ENCODE measurements at places on chromosomes 7 and 10. TPM values are rescaled to one million over a fixed set of nuclear protein-coding genes. Genes with fewer than 3 reads are reported as not detected.

DNA sequence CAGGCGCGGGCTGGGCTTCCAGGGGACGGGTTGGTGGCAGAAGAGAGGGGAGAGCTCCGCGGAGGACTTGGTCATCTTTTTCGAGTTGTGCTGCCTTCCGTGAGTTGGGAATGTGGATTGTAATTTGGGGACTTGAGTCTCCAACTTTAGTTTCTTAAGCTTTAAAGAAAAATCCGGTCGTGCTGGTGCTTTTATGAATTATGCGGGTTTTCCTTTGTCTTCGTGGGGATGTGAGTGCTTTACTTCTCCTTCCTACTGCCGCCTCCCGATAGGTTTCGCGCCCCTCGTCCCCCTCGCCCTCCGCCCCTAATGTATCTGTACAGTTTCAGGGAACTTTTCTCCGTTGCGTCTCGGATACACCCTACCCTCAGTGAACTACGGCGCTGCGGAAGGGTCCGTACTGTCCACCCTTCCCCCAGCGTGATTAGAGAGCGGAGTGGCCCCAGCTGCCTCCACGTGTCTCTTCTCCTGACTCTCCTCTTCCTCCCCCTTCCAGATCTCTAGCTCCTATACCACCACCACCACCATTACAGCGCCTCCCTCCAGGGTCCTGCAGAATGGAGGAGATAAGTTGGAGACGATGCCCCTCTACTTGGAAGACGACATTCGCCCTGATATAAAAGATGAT lies 649 bp downstream of the SCD start:
- peaks cover 54% of the 10 kb centered on the region for H3K36me3 ChIP-seq
- no peaks in the 10 kb centered on the region for H3K27me3 ChIP-seq
- peak overlapping the region; percentile 98 for H3K4me3 ChIP-seq
- H3K4me1 ChIP-seq: peaks cover 61% of the 10 kb centered on the region
- H3K27ac ChIP-seq: peak overlapping the region; percentile 83

DNA sequence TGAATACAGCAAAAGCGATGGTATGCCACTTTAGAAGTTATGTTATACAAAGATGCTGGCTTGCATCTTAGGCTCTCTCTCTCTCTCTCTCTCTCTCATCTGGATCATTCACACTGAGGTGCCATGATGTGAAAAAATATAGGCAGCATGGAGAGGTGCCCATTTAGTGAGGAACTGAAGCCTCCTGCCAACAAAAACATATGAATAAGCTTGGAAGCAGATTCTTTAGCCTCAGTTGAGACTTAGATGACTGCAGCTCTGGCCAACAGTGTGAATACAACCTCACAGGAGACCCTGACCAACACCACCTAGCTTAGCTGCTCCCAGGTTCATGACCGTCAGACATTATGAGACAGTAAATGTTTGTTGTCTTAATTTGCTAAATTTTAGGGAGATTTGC lies 560.1 kb upstream of the LRRTM3 start:
- no peak for DNase-seq
- no peaks in the 10 kb centered on the region for H3K36me3 ChIP-seq
- H3K4me1 ChIP-seq: no peaks in the 10 kb centered on the region
- no peak overlapping the region for H3K4me3 ChIP-seq
- H3K27me3 ChIP-seq: no peaks in the 10 kb centered on the region

The DNAJB6 gene
- total RNA-seq: 85.6 TPM

DNA sequence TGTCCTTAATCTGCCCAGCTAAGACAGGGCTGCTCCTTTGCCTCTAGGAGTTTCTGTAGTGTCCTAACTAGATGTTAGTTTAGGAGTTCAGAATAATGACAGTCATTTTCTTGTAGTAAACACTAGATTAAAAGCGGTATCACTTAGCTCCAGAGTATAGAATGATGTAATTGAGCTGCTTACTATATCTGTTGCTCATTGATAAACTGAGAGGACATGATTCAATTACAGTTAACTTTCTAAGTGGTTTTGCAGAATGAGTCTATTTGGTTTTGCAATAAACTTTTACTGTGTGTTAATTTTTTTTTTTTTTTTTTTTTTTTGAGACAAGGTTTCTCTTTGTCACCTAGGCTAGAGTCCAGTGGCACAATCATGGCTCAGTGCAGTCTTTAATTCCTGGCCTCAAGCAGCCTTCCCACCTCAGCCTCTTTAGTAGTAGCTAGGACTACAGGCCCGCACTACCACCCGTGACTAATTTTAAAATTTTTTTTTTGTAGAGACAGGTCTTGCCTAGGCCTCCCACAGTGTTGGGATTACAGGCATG lies 1.8 kb downstream of the STMP1 start:
- H3K27me3 ChIP-seq: no peaks in the 10 kb centered on the region
- no peak for DNase-seq
- H3K27ac ChIP-seq: no peak overlapping the region
- peak overlapping the region; percentile 90 for H3K4me3 ChIP-seq
- H3K4me1 ChIP-seq: peaks cover 37% of the 10 kb centered on the region

- no peaks in the 10 kb centered on the region for H3K4me1 ChIP-seq
- DNase-seq: no peak
- no peak overlapping the region for H3K27ac ChIP-seq
- H3K27me3 ChIP-seq: no peaks in the 10 kb centered on the region
- no peaks in the 10 kb centered on the region for H3K36me3 ChIP-seq
Observed at GRCh38 chr10:53395449-53395848, 622.9 kb upstream of the MBL2 start.

DNA sequence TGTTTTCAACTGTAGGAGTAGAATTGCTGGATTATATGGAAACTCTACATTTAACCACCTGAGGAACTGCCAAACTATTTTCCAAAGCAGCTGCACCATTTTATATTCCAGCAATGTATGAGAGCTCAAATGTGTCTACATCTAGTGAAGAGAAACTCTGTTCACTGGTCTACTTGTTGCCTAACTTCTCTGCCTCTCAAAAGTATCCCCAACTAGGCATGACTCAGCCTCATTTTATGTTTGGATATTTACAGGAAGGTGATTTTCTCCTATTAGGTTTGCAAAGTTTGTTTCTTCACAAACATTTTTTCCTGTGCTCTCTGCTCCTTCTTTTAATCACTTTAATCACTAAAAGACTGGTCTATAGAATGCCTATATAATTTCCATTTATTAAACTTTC lies 37.1 kb upstream of the SRI start:
- DNase-seq: no peak
- peaks cover 2% of the 10 kb centered on the region for H3K27me3 ChIP-seq
- H3K4me1 ChIP-seq: no peaks in the 10 kb centered on the region
- H3K27ac ChIP-seq: no peak overlapping the region

DNA sequence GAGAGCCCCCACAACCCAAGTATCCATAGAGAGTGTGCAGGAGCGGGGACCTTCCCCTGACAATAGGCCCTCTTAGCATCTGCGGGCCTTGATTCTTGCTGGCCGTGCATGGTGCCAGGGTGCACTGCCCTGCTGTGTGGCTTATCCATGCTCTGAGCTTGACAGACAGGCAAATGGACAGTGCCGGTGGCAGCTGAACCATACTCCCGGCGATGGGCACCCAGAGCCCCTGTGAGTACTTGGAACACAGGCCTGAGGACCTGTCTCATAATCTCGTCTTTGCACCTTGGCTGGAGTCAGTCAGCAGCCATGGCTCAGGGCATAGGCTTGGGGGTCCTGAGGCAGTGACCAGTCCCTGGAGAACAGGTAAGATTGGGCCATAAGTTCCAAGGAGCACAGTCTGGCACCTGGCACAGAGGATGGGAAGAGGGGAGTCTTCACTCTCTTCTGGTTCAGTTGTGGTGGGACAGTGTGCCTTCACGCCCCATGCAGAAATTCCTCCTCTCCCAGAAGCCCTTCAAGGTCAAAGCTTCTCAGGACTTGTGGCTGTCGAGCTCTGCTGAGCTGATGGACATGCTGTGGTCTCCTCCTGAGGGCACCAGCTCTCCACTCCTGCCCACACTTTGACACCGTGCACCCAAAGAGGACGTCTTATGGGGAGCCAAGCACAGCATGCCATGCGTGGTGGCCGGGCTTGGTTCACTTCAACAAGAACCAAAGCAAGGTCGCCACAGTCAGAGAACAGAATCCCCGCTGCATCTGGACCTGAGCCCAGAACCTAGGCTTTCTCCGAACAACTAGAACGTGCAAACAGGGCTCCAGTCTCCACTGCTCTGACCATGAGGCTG lies 59.4 kb upstream of the CAMK2B start:
- no peaks in the 10 kb centered on the region for H3K4me1 ChIP-seq
- no peak overlapping the region for H3K27ac ChIP-seq
- H3K4me3 ChIP-seq: no peak overlapping the region
- H3K36me3 ChIP-seq: no peaks in the 10 kb centered on the region
- no peaks in the 10 kb centered on the region for H3K27me3 ChIP-seq
- DNase-seq: peak; percentile 31

GRCh38 chr7:92769394-92769699 lies 67.0 kb downstream of the CDK6 start:
- H3K27me3 ChIP-seq: no peaks in the 10 kb centered on the region
- peaks cover 58% of the 10 kb centered on the region for H3K4me1 ChIP-seq
- peaks cover 70% of the 10 kb centered on the region for H3K36me3 ChIP-seq
- H3K4me3 ChIP-seq: no peak overlapping the region
- DNase-seq: no peak
- H3K27ac ChIP-seq: peak overlapping the region; percentile 60
